ENCODE measurements at places on chromosomes 5 and 9.
A peak's percentile ranks its signal among the peaks of the same experiment; 100 is the strongest.

DNA sequence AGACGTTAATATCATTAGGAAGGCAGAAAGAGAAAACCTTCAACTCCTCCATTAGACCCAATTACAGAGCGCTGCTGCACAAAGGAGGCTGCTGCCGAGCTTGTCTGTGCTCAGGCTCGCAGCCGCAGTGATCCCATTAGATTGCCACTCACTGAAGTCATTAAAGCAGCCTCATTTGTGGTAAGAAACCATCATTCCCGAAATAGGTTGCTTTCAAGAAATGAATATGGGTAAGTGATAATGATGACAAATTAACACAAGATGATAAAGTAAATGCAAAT lies 137.2 kb downstream of the CAVIN4 start:
- DNase-seq = no peak

DNA sequence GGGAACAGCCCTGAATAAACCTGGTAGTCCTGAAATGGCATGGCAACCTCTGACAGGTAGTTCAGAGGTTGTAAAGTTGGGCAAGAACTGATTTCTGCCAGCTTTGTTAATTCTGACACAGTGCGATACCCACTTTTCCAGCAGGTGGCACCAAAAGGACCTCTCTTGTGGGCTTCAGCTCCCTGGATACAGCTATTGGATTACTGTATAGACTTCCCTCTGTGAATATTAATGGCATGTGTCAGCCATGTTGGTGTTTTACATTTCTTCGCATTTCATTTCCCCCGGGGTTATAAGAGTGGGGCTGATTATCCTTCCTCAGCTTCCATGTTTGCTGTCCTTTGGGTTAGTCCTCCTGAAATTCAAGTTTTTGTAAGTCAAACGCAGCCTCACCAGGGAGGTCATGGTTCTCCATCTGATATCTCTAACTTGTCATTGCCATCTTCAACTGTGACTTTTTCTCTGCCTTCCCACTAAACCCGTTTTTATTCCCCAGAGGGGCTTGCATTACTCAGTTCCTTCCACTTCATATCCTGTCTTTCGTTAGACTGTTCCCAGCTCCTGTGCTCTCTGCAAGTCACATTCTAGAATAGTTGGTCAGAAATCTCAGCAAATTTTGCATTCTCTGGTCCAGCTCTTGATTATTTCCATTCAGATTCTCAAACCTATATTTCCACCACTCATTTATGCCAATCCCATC lies 135.6 kb downstream of the LIFR start:
- DNase-seq = peak; percentile 8

DNA sequence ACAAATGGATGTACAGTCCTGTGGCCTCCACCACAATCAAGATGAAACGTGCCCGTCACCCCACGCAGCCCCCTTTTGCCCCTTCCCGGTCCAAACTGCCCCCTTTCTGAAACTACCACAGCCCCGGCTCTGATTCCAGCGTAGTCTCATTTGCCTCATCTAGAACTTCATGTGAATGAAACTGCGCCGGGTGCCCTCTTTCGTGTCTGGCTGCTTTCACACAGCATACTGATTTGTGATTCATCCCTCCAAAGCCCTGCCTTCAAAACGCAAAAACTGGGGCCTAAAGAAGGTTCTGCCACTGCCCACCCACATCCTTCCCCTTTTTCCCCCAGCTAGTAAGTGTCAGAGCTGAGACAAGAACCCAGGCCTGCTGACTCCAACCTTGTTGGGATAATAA lies 31.5 kb upstream of the NCS1 start:
- DNase-seq = peak; percentile 64

GRCh38 chr5:140240987-140241706 lies 61.8 kb downstream of the PFDN1 start:
- no peak for DNase-seq

GRCh38 chr5:74446725-74447241 lies 193.7 kb downstream of the ENC1 start:
- DNase-seq = no peak

- no peak for DNase-seq
Measured at GRCh38 chr5:30994902-30995301, 198.6 kb upstream of the CDH6 start.

DNA sequence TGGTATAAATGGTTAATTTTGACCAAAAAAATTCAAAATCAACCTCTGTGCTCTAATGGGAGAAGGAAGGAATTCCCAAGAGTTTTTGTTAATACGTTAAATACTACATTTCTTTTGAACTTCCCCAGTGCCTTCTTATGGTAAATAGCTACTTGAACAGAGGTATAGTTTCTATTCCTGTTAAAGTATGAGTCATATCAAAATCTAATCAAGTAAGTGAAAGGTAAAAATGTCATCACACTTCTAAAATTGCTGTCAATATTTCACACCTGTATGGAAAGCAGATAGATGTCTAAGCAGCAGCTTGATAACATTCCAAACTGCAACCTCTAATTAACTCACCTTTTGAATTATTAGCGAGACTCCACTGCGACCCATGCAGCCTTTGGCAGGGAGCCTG lies 214.1 kb upstream of the MEF2C start:
- no peak for DNase-seq

- DNase-seq = no peak
Measured at GRCh38 chr5:160923936-160924710, 72.1 kb upstream of the ATP10B start.

GRCh38 chr9:2170722-2171121 lies 155.6 kb downstream of the SMARCA2 start:
- DNase-seq = no peak

DNA sequence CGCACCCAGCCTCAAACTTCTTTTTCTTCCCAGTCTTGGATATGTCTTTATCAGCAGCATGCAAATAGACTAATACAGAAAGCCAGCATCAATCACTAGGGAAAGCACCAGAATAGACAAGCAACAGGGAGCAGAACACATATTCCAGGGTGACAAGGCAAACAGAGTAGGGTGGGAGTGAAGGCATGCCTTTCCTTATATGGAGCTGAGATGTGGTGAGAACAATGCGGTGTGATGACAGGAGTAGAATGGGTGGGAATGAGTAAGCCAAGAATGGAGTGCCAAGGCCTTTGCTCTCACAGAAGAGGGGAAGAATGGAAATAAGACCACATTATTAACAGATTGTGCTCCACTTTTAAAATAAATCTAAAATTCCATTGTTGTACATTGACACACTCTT lies 115.6 kb downstream of the CETN3 start:
- no peak for DNase-seq

DNA sequence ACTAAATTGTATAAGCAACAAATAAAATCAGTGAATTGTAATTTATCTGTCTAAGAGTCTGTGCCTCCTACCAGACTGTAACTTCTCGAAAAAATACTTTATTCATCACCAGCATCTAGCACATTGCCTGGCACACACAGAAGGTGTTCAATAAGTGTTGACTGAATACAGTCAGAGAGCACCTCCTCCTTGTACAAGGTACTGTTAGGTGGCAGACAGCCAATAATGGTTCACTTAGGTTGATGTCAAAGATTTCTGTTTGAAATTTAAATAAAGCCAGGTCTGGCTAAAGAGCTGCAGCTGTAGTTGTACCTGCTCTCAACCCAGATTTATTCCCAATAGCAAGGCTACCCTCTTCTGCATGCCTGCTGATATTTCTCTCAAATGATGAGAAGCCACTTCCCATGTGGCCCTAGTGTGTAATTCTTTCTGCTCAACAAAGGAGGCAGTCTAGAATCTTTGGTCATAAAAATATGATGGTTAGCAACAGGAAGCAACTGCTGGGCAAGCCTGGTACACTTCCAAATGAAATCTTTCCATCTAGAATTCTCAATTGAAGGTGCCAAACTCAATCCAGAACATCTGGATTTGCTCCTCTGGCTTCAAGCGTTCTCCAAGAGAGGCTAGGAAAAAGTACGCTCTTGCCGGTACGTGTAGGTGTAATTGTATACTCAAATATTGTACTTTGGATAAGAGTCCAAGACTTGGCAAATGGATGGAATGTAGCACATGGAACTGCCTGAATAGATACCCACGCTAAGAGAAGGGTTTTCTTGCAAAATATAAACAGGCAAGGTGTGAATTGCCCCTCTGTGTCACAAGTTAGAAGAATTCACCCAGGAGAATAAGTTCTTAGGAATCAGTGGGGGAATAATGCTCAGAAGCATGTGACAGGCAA lies 95.6 kb downstream of the NR6A1 start:
- no peak for DNase-seq

DNA sequence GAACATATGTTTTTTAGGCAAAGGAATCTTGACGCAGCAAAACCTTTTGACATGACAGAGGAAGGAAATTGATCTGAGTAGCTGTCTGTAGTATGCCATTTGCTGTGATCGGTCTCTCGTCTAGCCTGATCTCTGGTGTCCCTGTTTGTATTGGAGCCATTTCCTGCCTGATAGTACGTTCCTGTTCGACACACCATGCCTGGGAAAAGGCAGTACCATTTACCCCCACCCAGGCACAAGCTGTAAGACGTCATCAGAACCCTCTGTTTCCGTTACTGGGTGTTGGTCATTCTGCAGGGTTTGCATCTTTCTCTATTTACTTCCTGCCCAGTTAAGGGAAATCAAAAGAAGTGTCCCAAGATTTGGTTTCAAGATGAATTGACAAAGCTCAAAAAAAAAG lies 129.7 kb downstream of the CEMIP2 start:
- no peak for DNase-seq

DNA sequence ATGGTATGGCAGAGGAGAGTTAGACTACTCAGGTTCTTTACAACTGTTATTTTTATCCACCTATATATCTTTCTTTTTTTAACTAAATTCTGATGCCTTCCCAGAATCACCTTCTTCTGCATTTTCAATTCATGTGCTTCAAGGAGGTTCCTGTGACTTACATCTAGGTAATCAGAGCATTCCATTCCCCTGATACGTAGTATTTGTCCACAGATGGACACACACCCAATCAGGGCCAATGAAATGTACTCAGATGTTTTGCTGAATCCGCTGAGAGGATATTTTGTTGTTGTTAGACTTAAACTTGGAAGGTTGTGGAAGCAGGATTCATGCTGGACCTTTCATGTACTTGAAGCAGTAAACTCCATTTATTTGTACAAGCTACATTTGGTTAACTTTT lies 159.4 kb upstream of the FER start:
- DNase-seq = no peak

DNA sequence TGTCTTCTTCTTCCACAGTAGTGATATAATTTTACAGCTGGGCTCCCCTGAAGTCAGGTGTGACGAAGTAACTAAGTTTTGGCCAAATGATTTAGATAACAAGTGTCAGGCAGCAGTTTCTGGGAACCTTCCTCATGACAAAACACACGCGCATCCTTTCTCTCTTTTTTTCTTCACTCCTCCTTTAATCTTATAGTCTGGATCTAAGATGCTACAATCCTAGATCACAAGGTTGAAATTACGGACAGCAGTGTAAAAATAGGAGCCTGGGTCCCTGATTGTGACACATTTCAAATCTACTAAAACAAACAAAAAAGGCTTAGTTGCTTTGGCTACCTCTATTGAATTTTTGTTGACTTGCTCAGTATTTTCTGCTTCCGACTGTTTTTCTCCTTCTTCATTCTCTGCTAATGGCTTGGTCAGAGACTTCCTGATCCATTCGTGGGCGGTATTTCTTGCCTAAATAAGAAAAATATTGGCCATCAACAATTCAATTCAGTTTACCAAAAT lies 36.1 kb downstream of the FAM114A2 start:
- no peak for DNase-seq

GRCh38 chr5:143657647-143658285 lies 154.2 kb upstream of the HMHB1 start:
- DNase-seq = no peak

GRCh38 chr9:96122751-96123150 lies 179.2 kb downstream of the HSD17B3 start:
- DNase-seq = no peak

- no peak for DNase-seq
Measured at GRCh38 chr5:3036041-3036788, 284.7 kb upstream of the IRX2 start.

DNA sequence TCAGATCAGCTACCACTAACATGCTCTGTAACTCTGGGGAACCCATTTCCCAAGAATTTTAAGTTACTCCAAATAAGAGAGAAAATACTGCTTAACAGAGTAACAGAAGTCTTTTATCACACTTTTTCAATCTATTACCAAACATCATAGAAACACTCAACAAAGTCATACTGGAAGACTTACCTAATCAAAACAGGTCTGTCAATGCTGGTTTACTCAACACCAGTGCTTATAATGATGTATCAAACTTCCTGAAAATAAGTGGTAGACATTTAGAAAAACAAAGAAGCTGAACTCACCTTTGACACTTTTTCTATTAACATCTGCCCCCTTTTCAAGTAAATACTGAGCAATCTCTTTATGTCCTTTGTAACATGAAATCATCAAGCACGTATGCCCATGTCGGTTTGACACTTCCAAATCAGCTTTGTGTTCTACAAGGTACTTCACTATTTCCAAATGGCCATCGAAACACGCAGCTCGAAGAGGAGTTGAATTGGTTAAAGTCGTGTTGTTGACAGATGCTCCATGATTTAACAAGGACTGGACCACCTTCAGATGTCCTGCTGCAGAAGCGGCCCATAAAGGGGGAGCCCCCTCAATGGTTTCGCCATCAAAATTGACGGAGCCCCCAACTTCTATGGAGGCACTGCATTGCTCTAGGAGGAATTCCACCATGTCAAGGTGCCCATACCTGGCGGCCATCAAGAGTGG lies 1.8 kb downstream of the FEM1C start:
- no peak for DNase-seq

DNA sequence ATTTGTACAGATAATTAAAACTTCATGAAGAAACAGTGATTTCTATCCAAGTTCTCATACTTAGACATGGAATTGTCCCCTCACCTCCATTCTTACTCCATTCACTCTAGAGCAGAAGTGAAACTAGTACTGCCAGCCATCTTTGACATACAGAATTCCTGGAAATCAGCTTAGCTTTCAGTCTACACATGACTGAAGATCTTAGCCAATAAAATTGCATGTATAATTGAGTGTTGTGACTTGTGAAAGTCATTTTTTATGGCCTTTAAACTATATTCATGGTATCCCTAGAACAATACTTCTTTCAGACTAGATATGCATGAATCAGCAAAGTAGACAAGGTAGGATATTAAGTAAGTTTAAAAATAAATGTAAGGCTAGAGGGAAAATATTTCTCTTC lies 705.2 kb upstream of the ZNF608 start:
- no peak for DNase-seq

- DNase-seq = no peak
Measured at GRCh38 chr5:179401-179800, 11.9 kb upstream of the LRRC14B start.

GRCh38 chr5:174052636-174053035 lies 7.1 kb downstream of the NSG2 start:
- no peak for DNase-seq

DNA sequence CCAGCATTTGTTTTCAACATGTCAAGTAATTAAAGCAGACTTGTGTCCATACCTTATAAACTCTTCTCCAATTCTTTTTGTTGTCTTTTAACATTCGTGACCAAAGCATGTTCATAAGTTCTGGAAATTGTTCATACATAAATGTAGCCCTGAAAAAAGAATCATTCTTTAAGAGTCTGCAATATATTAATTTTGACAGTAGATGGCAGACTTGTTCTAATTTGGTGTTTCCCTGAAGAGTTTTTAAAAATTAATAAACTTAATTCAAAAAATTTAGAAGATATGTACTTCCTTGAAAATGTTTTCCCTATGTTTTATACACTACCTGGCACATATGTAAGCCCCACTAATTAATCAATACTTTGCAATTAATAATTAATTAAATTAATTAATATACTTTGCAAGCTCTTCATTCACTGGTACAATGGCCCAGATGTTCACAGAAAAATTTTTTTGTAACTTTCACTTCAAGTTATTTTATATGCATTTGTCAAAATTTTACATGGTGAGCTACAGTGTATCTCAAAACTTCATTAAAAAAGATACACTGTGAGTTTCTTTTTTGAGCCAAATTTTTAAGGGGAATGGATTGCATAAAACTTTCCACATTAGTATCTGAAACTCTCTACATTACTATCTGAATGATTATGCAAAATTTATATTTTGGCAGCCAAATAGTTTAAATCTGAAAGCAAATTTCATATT lies 42.1 kb downstream of the CLINT1 start:
- DNase-seq = no peak
